NCI-H524 treated with DMSO at 0.1 percent for 48 hours (cell line): ENCODE measurements at places on chromosomes 2 and 18.
A peak's percentile ranks its signal among the peaks of the same experiment; 100 is the strongest.

- DNase-seq = no peak
These were observed 167.4 kb upstream of the RAB6C start for GRCh38 chr2:129812071-129812470.

DNA sequence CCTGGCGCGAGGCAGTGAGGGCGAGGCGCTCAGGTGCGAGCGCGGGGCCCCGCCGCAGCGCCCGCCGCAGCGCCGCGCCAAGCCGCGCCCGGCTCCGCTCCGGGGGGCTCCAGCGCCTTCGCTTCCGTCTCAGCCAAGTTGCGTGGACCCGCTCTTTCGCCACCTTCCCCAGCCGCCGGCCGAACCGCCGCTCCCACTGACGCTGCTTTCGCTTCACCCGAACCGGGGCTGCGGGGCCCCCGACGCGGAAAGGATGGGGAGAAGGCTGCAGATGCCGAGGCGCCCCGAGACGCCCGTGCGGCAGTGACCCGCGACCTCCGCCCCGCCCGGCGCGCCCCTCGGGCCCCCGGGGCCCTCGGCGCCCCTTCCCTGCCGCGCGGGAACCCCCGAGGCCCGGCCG lies 328 bp upstream of the INHBB start:
- no peak for DNase-seq

DNA sequence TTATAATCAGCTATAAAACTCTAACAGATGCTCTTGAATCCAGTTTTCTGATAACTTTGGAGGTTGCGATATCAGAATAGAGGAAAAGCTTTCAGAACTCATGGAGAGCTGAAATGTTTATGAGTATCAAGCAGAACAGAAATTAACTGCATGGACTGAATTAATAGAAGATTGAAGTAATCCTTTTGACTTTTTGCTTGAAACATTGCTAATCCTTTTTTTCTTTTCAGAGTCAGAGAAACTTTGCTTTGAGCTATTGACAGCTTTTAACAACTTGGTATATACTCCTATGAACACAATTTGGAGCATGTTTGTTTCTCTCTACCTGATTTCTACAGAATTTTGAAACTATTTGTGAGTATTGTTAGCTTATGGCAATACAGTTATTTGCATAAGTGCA lies 1254.8 kb downstream of the LRP1B start:
- no peak for DNase-seq

DNA sequence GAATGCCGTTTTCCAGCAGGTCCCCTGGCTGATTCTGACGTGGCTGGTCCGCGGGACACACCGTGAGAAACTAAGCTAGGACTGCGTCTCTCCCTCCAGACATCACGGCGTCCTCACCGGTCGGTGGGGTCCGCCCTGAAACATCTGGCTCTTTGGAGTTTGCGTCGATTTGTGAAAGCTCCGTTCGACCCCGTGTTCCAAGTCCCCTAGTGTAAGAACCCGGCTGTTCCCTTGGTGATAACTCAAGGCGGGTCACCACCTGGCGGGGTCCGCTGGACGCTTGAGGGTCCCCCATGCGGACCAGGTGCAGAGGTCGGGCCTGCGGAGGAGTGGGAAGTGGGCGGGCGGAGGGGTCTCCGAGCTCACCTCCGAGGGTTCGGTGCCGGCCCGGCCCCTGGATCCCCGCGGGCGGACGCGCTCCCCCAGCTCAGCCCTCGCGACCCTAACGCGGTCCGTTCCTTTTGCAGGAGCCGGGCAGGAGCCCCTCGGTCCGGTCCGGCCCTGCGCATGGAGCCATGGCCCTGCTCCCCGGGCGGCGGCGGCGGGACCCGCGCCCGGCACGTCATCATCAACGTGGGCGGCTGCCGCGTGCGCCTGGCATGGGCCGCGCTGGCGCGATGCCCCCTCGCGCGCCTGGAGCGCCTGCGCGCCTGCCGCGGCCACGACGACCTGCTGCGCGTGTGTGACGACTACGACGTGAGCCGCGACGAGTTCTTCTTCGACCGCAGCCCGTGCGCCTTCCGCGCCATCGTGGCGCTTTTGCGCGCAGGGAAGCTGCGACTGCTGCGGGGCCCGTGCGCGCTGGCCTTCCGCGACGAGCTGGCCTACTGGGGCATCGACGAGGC lies 65.6 kb downstream of the KCNG2 start:
- DNase-seq = no peak

DNA sequence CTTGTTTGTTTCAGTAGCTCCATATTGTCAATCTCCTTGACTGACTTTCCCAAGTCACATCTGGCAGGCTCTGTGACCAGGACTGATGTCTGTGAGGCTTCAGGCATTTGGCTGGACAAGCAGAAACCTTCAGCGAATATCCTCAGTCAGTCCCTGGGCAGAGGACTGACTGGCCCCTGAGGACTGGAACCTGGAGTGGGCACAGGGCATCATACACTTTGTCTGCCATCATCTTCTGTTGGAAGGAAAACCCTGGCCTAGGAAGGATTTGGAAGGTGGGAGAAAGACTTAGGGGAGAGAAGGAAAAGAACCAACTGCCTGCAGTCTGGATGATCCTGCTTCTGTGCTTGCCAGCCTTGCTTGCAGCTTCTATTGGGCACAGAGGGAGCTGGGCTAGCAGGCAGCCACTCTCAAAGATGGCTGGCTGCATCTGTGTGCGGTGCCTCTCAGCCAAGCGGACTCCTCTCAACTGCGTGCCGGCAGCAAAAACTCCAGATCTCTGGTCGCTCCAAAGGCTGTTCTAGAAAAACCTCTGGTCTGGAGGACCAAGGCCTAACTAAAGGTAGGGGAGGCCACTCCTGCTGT lies 126.8 kb downstream of the MARCHF4 start:
- DNase-seq = no peak

- no peak for DNase-seq
These were observed 479.3 kb upstream of the HS6ST1 start for GRCh38 chr2:128797937-128798336.

DNA sequence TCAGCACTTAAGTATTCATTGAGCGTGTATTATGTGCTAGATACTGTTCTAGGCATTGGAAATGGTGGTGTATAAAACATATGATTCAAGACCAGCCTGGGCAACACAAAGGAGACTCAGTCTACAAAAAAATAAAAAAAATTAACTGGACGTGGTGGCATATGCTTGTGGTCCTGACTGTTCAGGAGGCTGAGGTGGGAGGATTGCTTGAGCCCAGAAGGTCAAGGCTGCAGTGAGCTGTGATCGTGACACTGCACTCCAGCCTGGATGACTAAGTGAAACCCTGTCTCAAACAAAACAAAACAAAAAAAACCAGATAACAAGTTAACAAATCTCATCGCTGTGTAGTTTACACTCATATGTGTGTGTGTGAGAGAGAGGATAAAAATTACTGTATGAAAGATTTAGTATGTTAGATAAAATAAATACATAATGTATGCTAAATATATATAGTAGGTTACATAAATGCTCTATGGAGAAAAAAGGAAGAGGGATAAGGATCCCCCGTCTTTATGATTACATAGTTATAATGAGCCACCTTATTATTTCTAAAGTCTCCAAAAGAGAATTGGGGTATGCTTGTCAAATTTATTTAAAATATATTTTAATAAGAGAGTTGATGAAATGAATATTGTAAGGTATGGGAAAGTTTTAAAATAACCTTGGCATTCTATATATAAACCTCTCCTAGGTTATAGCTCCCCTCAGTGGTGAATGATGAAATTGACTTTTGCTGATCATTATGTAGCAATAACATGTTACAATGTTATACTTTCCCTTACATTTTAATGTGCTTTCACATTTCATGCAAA lies 69.2 kb downstream of the EHBP1 start:
- DNase-seq = no peak

- DNase-seq = no peak
These were observed 127.8 kb downstream of the TRIM43 start for GRCh38 chr2:95719473-95720060.

- DNase-seq = no peak
These were observed 4.9 kb downstream of the CEP192 start for GRCh38 chr18:12995952-12996477.

GRCh38 chr2:47512581-47513083 lies 109.7 kb downstream of the MSH2 start:
- no peak for DNase-seq

- DNase-seq = no peak
These were observed 143.4 kb downstream of the UBE2E3 start for GRCh38 chr2:181123798-181124231.

DNA sequence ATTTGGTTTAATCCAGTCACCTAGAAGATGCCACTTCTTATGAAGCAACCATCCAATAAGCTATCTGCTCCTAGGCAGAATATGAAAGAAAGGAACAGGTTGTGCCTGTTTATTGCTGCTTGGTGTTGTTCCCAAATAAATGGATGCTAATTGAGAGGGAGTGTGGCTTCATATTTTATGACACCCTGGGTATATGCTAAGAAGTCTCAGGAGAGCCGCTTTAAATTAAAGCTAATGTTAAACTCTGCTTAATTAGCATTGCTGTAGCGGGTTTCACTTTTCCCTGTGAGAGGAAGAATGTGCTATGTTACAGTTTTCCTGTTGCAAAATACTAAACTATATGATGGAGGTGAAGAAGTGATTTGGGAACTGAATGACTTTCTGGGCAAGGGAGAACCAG lies 48.7 kb upstream of the TANK start:
- DNase-seq = no peak

- DNase-seq = no peak
These were observed 175.5 kb upstream of the MGAT5 start for GRCh38 chr2:134078354-134078753.

DNA sequence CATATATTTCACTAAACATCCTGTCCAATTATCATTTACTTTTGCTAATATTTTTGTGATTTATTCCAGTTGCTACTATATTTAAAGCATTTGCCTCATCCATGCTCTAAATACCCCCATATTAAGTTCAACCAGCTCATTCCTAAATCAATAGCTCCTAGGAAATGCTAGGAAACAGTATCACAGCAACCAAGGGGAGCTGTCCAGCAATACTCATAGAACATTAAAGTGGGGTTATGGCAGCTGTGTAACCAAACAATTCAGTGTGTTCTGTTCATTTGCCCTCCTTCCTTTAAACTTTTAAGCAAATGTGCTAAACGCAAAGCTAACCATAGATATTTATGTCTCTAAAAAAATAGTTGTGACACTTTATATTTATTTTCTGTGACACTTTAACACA lies 41.1 kb downstream of the ACVR1C start:
- DNase-seq = no peak

DNA sequence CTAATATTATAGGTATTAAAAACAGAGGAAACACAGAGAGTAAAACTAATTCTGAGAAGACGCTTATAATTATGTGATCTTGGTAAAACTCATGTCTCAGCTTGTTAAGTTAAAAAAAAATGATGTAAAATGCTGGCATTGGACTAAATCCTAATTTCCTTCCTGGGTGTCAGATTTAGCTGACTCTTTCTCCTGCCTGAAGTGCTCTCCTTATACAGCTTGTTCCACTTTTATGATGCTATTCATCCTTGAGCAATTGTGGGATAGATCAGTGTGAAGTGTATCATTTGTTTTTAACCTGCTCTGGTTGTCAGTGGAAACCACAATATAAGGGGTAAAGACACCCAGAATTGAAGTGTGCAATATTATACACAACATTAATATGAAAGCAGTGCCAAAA lies 84.9 kb downstream of the EFEMP1 start:
- DNase-seq = no peak

- no peak for DNase-seq
These were observed 11.6 kb downstream of the NFE2L2 start for GRCh38 chr2:177252808-177253531.

DNA sequence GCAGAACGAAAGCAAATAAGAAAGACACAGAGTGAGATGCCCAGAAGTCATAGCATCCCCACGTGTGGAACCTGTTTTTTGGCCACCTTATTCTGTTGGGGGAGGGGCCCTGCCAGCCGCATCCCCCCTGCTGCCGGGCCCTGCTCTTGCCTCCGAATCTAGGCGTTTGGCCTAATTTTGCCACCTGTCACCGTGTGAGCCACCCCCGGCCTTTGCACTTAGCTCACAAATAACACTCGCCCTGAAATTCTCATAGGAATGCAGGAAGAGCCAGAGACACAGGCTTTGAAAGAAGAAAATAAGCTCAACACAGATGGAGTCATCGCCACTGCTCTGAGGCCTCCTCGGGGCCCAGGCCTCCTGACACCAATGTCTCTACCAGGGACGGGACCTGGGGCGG lies 522.6 kb upstream of the SALL3 start:
- no peak for DNase-seq

DNA sequence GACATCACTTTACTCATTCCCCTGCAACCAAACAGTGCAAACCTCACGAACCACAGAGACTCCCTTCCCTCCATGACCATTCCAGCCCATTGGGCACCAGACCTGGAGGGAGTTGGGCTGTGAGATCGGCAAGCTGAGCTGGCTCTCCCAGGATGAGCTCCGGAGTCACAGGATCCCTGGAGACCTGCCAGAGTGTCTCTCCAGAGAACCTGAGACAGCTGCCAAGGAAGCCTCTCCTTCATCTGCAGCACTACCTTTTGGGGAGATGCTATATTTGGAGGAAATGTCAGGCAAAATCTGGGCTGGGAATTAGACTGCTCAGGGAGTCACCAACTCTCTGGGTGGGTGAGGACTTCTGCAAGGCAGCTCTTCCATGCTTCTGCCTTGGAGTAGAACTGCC lies 417.4 kb downstream of the TNS1 start:
- DNase-seq = no peak

- no peak for DNase-seq
These were observed 1954.1 kb upstream of the CELF4 start for GRCh38 chr18:39519741-39520140.

GRCh38 chr2:20444101-20444992 lies 2.5 kb upstream of the RHOB start:
- no peak for DNase-seq

DNA sequence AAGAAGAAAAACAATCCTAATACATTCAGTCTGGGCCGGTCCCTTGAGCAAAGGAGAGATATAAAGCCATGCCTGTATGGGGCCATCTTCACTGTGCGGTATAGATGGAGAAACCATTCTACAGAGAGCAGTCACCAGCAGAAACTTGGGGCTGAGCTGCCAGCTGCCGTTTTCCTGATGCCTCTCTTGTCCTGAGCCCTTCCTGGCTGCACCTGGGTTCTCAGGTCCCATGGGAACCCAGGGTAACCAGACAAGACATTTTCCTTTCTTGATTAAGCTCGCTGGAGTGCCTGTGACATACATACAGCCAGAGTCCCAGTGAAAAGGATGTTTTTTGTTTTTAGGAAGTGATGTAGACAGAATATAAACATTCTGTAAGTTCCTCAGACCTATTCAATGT lies 5.3 kb upstream of the METTL21A start:
- peak; percentile 88 for DNase-seq

DNA sequence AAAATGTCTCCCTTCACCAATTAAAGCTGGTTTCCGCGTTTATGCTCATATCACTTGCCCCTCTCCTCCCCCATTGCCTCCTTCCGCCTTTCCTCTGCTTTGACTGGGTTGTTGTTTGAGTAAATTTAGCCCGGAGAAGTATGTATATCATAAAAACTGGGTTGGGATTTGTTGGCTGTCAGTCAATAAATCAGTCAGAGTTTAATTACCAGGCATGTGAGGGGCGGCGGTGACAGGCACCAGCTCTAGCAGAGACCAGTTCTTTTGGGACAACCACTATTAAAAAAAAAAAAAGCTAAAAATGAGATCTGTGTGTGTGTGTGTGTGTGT lies 382.4 kb upstream of the SMIM21 start:
- no peak for DNase-seq

GRCh38 chr18:47260924-47261701 lies 9.7 kb upstream of the SKOR2 start:
- DNase-seq = no peak
